Caco-2 (cell line): ENCODE measurements at places on chromosomes 12 and 14.

DNA sequence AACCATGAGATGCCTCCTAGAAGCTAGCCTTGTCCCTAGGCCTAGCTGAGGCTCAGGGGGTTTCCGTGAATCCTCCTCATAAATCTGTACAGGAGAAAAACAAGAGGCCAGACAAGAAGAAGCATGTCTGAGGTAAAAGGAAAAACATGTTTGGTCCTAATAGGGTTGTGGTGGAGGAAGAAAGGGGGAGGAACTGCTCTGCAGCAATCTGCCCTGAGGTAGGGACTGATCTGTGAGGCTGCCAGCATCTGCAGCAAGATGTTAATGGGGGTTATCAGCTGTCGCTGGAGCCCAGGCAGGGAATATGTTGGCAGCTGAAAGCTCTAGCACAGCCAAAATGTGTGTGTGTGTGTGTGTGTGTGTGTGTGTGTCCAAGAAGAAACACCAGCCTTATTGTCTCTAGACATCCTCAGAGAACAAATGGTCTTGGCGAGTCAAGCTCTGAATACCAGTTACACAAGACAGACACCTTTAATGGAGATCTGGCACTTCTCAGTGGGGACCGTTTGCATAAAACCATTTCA lies 218.5 kb downstream of the NUAK1 start:
- no peaks in the 10 kb centered on the region for H3K36me3 ChIP-seq
- no peaks in the 10 kb centered on the region for H3K4me1 ChIP-seq
- no peak overlapping the region for H3K27ac ChIP-seq
- H3K27me3 ChIP-seq: no peaks in the 10 kb centered on the region
- no peak overlapping the region for H3K4me3 ChIP-seq

- DNase-seq: no peak
- no peaks in the 10 kb centered on the region for H3K36me3 ChIP-seq
- no peaks in the 10 kb centered on the region for H3K4me1 ChIP-seq
- no peak overlapping the region for H3K4me3 ChIP-seq
These were observed 158.7 kb upstream of the LRIG3 start for GRCh38 chr12:59079002-59079401.

DNA sequence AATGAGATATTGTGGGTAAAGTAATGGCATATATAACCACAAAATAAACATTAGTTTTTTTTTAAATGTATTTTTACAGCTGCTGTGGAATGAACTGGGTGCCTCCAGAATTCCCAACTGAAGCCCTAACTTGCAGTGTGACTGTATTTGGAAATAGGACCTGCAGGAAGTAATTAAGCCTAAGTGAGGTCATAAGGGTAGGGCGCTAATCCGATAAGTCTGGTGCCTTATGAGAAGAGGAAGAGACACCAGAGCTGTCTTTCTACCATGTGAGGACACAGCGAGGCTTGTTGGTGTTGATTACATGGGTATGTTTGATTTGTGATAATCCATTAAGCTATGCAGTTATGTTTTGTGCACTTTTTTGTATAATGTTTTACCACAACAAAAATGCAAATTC lies 136.8 kb downstream of the TPH2 start:
- no peak overlapping the region for H3K4me3 ChIP-seq
- DNase-seq: no peak
- no peaks in the 10 kb centered on the region for H3K27me3 ChIP-seq
- no peak overlapping the region for H3K27ac ChIP-seq
- no peaks in the 10 kb centered on the region for H3K4me1 ChIP-seq

DNA sequence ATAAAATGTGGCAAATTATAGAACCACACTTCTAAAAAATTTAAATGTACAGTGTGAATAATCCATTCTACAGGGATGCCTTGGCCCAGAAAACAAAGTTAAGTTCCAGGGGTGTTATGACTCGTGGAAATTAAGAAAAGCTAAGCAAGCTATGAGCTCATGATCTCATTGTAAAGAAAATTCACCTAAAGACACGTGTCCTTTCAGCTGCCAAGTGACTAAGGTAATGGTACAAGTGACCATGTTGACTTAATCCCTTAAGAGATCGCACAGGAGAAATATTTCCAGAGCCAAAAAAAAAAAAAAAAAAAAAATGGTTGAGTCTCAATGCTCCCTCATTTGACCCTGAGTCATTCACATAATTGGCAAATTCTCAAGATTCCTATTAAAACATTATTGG lies 51.4 kb upstream of the ANO2 start:
- H3K27me3 ChIP-seq: no peaks in the 10 kb centered on the region; the same call in 1 of the 2 replicates
- H3K4me3 ChIP-seq: no peak overlapping the region
- no peak for DNase-seq
- H3K36me3 ChIP-seq: no peaks in the 10 kb centered on the region
- no peak overlapping the region for H3K27ac ChIP-seq
- H3K4me1 ChIP-seq: no peaks in the 10 kb centered on the region

- no peaks in the 10 kb centered on the region for H3K4me1 ChIP-seq
- no peak overlapping the region for H3K4me3 ChIP-seq
- DNase-seq: no peak
- H3K27ac ChIP-seq: no peak overlapping the region
- H3K36me3 ChIP-seq: no peaks in the 10 kb centered on the region
These were observed 102.7 kb downstream of the PAPLN start for GRCh38 chr14:73339846-73340595.

DNA sequence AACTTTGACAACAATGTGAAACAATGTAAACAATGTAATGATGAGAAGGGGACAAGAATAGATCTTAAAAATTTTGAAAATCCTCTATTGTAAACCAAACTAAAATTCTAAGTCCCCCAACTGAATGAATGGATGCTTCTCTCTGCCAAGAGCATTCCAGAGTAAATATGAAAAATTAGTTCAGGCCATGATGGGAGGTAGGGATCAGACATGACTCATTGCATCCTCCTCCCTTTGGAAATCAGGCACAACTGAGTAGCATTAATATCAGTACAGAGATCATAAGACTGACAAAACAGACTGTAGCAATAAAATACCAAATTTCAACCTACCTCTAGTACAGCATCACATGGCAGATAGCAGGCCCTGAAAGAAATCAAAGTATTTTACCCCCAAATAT lies 559.9 kb downstream of the C12orf50 start:
- DNase-seq: no peak
- H3K36me3 ChIP-seq: no peaks in the 10 kb centered on the region
- H3K27me3 ChIP-seq: no peaks in the 10 kb centered on the region

GRCh38 chr12:111706145-111706544 lies 20.3 kb downstream of the ACAD10 start:
- no peak for DNase-seq
- no peaks in the 10 kb centered on the region for H3K4me1 ChIP-seq
- H3K27ac ChIP-seq: no peak overlapping the region
- no peak overlapping the region for H3K4me3 ChIP-seq

GRCh38 chr12:14171106-14171505 lies 189.7 kb upstream of the GRIN2B start:
- H3K4me3 ChIP-seq: no peak overlapping the region
- H3K4me1 ChIP-seq: no peaks in the 10 kb centered on the region
- H3K27me3 ChIP-seq: no peaks in the 10 kb centered on the region
- no peak for DNase-seq
- H3K36me3 ChIP-seq: no peaks in the 10 kb centered on the region
- no peak overlapping the region for H3K27ac ChIP-seq

- H3K36me3 ChIP-seq: no peaks in the 10 kb centered on the region
- no peaks in the 10 kb centered on the region for H3K4me1 ChIP-seq
These were observed 42.6 kb upstream of the USP15 start for GRCh38 chr12:62217466-62218194.

DNA sequence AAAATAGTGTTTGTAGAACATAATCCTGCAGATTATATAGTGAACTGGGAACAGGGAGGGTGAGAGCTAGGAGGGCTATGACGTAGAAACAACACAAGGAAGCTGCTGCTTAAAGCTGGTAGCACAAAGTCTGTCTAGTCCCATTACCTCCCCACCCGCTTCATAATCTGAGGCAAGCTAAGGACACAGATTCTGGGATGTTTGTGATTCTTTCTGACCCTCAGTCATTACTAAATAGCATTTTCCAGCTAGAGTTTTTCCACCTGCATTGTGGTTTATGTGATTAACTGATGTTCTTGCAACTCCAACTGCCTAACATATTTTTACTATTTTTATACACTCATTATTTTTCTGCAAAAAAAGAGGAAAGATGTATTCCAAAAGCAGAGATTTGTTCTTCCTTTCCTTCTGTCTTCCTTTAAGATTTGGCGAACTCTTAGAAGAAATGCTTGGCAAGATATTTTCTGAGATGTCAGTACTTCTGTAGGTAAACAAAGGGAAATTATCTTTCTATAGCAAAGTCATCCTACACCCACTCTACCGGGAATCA lies 293.2 kb upstream of the FAR2 start:
- no peaks in the 10 kb centered on the region for H3K27me3 ChIP-seq
- H3K27ac ChIP-seq: no peak overlapping the region
- H3K4me1 ChIP-seq: no peaks in the 10 kb centered on the region
- H3K36me3 ChIP-seq: no peaks in the 10 kb centered on the region
